Erythroblast (primary cell): ENCODE measurements at places on chromosomes 7 and 10.

DNA sequence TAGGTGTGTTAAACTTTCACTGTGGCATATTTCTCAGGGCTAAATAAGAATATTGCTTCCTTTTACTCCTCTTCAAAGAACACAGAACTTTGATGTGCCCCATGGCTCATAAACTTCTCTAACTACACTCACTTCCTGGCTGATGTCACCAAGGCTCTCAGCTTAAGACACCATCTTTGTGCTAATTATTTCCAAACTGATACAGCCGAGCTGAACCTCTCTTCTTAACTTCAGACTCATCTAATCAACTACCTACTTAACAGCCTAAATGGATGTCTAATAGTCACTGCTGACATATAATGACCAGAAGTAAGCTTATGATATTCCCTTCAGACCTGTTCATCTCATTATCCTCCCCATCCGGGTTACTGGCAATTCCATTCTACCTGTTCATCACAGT, 3.6 kb downstream of the C10orf67 start:
- no peak for DNase-seq

DNA sequence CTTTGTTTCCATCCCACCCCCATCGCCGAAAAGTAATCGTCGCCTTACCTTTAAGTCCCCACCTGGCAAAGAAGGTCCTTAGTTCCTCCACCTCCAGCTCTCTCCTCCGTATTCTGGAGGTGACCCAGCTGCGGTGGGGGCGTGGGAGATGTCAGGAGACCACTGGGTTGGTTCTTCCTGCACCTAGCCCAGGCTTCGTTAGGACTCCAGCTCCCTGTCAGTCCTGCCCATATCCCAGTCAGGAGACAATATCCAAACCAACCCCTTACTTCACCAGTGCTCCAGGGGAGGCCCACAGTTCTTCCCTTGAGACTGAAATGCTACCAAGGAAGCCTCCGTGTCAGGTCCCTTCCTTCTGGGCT, 693 bp downstream of the ADIRF start:
- no peak for DNase-seq

DNA sequence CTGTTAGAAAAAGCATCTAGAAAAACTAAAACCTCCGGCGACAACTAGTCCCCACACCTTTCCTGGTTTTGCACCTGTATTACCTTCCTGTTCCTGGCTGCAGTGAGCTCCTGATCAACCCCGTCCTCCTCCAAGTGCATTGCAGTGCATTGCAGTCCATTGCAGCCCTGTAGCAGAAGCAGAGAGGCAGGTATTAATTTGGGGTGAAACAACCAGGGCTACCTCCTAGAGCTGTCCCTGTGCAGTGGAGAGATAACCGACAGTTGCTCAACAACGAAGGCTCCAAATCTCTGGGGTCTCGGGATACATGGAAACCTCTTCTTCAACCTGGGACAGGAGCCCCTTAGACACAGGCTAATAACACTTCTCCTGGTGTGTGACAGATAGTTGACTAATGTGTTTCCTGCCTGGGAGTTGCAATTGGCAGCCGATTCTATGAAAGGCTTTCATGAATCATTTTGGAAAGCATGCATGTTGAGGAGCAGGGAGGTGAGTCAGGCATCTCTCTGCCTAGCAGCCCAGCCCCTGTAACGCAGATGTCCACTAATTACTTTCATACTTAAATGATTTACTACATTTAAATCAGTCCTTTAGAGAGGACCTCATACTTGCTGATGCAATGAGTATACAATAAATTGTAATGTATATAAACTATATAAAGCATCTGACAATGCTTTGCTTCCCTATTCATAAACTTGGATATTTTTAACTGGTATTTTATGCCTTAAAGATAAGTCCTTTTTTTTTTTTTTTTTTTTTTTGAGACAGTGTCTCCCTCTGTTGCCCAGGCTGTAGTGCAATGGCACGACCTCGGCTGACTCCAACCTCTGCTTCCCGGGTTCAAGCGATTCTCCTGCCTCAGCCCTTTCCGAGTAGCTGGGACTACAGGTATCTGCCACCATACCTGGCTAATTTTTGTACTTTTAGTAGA, 59.0 kb downstream of the PRR15 start:
- no peak for DNase-seq

DNA sequence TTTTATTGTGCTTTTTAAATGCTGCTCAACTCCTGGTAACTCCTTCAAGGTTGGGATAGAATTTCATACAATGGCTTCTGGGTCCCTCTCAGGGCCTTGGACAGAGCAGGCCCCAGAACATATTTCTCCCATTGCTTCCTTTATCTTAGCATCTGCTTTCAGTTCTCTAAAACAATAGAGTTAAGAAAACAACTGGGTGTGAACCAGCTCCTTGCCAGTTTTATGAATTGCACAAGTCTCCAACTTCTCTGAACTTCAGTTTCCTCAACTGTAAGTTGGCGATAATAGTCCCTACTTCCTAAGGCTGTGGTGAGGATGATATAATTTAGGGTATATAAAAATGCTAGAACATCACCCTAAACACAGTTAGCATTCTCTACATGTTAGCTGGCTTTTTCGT, 77.0 kb upstream of the INHBA start:
- no peak for DNase-seq

DNA sequence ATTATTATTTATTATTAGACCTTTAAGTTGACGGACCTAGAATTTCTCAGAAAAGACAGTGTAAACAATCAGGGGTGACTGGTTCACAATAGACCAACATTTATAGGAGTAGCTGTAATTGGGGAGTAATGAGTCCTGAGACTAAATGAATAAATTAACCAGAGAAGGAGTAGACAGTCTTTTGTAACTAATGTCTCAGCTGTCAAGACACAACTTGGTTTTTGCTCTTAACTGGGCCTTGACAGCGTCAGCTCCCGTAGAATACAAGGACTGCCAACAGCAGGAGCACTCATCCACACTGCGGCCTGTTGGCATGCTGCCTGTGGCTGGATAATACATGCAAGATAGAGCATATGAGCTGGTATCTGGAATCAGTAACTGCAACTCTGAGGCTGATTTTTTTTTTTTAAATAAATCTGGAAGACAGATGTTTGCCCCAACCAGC, 123.9 kb downstream of the CACNA2D1 start:
- no peak for DNase-seq

DNA sequence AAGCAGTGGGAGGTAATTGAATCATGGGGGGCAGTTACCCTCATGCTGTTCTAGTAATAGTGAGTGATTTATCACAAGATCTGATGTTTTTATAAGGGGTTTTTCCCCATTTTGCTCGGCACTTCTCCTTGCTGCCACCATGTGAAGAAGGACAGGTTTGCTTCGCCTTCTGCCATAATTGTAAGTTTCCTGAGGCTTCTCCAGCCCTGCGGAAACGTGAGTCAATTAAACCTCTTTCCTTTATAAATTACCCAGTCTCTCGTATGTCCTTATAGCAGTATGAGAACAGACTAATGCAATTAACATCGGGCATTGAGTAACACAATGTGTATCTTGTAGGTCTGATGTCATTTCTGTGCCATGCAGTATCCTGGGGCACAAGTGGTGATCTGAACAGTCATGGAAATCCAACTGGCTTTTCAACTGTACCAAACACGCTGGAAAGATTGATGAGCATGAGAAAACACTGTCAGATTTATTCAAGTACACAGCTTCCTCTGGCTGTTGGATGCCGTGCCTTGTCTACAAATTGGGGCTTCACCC, 208.6 kb upstream of the KIAA1217 start:
- no peak for DNase-seq

DNA sequence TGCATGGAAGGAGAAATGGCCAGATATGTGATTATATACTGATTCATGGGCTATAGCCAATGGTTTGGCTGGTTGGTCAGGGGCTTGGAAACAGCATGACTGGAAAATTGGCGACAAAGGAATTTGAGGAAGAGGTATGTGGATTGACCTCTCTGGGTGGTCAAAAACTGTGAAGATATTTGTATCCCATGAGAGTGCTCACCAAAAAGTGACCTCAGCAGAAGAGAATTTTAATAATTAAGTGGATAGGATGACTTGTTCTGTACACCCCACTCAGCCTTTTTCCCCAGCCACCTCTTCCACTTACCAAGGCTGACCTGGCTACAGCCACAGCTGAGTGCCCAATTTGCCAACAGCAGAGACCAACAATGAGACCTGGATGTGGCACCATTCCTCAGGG, 146.7 kb downstream of the GPR37 start:
- no peak for DNase-seq

DNA sequence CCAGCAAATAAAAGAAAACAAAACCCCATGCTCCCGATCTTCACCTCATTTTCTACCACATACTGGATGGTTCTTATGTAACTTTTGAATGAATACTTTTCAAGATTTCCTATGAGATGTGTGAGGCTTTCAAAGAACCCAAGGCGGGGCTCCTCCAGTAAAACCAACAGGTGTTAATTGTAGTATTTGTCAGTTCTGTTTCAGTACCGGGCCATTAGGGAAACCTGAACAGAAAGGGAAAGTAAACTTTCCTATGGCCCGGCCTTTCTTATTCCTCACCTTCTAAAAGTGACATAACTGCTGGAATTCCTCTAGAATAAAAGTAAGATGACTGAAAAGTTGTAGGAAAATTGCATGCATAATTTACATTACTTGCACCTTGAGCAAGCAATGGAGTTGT, 672.9 kb downstream of the MAGI2 start:
- DNase-seq: no peak

DNA sequence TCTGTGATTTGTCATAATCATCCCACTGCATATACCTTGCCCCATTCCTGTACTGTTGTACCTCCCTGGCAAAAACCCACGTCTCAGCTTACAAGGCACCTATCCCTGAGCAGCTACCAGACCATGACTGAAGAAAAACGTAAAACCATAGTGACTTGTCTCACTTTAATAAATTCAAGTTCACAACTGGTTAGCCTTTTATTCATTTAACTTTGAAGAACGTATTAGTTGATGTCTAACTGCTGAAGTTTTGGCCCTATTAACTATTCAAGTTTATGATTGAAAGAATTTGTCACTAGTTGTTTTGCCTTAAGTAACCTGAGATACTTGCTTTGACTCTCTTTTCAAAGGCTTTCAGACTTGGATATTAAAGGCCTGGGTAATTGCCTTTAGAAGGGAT, 59.7 kb downstream of the GALNT11 start:
- DNase-seq: no peak

- DNase-seq: no peak
These were observed 102.1 kb downstream of the POLL start for GRCh38 chr10:101485681-101486554.

- no peak for DNase-seq
These were observed 212.2 kb downstream of the FAM107B start for GRCh38 chr10:14562218-14563075.

GRCh38 chr7:141738592-141739013, 445 bp downstream of the SSBP1 start:
- no peak for DNase-seq

GRCh38 chr10:71076473-71077142, 135.8 kb upstream of the UNC5B start:
- DNase-seq: no peak

DNA sequence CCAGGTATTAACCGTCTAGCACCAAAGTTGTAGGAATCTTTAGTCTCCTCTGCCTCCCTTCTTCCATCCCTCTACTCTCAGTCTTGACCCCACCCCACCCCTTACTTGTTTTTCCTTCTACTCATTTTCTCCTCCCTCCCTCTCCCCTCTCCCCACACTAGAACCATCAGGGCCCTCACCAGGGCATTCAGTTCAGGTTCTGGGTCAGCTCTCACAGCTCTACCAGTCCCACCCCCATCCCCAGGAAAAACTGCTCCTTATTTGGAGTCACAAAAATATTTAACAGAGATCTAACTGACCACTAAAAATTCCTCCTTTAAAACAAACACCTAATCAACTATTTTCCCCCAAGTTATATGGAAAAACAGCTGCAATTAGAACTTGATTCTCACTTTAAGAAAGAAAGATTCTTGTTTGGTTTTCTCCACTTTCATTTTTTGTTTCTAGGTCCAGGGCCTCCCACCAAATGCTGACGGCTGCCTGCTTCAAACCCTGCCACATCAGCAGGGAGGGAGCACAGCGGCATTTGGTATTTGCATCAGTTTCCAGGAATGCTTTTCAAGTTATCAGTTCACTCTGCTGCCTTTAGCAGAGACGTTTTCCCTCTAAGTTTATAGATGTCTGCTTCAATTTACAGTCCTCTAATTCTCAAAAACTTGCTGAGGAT, 2.8 kb upstream of the COL1A2 start:
- no peak for DNase-seq

GRCh38 chr7:154736389-154736788, 266.5 kb downstream of the PAXIP1 start:
- DNase-seq: no peak

DNA sequence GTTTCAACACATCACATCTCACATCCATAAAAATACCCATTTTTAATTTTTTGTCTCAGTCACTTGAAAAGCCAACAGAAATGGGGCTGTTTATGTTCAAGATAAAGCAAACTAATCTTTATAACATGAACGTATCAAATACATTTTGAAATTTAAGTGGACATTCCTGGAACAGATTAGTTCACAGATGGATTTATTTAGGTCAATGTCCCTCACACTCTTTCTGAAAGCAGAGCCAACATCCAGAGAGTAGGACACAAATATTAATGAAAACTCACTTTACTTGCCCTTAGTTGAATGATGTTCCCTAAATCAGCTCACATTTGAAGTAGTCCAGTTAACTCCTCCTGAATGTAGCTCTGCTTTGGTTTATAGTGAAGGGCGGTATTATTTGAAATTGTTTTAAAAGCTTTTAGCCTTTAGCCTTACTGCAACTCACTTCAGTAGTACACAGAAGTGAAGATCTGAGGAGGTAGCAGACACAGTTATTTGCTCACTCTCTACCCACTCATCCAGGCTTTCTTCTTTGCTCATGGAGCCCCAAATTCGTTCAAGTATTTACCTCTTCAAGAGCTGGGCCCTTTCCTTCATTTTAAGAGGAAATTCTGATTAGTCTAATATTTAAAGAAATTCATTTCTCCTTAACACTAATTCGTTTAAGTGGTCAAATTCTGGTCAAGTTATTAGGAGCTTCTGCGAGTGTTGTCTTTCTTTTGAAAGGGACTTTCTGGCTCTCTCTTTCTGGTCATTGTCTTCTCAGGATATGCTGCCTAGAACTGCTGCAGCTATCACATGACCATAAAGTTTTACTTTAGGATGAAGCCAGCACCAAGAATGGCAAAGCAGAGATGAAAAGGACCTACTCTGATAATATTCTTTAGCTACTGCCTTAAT, 180.6 kb upstream of the AGR3 start:
- no peak for DNase-seq

- DNase-seq: no peak
These were observed 18.5 kb downstream of the ANTXRL start for GRCh38 chr10:46305079-46305818.

- DNase-seq: no peak
These were observed 322.3 kb downstream of the ZNF716 start for GRCh38 chr7:57772126-57772924.

GRCh38 chr7:128030654-128031611, at the start of gene LRRC4:
LRRC4 (minus strand) TSS chr7:128031437; CDS start chr7:128030640, 797 bp downstream.
- DNase-seq: peak; percentile 75

DNA sequence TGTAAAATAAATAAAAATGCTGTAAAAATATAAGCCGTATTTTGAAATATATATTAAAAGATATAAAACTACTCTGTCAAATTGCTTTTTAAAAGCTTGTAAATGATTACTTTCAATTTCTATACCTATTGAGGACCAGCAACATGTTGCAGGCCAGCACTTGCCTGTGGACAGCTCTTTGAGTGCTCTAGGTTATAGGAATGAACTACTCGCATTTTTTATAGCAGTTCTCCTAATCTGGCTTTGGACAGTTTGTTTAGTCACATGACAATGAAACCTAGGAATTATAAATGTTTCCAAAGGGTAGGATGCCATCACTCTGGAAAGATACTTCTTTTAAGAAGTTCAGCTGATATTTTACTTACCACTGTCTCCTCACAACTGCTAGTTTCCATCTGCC, 117.7 kb upstream of the PTPRZ1 start:
- no peak for DNase-seq

GRCh38 chr7:152443586-152443985, 7.8 kb upstream of the KMT2C start:
- DNase-seq: no peak
